Activated naive CD4-positive, alpha-beta T cell treated with Interleukin-2 at 50 U/mL for 16 hours (primary cell): ENCODE measurements at places on chromosomes 12 and 14.

- no peak for DNase-seq
These were observed 6.2 kb downstream of the SERPINA1 start for GRCh38 chr14:94382099-94382715.

DNA sequence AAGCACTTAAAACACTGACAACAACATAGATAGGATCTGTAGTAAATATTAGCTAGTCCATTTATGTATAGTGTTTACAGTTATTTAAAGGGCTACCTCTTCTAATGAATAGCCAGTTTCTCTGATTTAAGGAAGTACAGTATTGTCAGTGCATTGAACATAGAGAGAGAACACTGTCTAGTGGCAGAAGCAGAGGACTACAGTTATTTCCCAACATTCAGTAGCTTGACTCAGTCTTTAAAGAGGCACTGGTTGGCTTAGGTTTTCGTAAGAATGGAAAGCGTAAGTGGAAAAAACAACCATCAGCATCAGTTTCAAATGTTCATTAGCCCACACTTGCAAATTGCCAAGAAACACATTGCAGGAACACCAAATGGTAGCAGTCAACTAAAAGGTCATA lies 125.0 kb upstream of the HMGA2 start:
- no peak for DNase-seq

GRCh38 chr12:93183940-93184671 lies 193.6 kb upstream of the NUDT4 start:
- no peak for DNase-seq

DNA sequence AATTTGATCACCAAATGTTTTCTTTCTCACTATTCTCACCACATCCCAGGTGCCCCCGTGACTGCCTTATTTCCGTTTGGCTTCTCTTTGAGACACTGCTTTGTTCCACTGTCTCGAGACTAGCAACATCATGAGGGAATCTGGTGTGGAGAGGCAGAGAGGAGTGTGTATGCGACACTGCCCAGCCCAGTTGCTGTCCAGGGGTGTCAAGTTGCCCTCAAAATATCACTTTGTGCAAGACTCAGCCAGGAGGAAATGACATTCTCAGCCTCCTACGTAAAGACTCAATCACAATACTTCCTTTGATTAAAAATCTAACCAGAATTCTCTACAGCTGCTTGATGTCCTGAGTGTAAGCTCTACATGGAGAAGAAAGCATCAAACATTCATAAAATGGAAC lies 48.2 kb upstream of the EEA1 start:
- DNase-seq, result no peak

DNA sequence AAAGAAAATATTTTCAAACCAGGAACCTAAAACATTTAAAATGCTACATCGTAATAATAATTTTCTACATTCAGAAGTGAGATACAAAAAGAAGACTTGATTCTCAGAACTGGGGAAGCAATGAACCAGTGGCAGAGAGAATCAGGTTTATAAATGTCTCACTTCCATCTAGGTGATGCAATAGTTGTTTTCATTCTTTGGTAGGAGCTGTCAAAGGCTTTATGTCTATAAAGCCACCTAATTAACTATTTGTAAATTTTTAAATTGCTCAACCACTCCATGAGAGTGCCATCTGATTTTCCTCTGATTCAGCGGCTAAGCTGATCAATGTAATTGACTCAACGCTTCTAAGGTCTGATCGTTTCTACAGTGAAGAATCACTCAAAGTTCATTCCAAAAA lies 66.1 kb downstream of the ARMH4 start:
- DNase-seq, result no peak

DNA sequence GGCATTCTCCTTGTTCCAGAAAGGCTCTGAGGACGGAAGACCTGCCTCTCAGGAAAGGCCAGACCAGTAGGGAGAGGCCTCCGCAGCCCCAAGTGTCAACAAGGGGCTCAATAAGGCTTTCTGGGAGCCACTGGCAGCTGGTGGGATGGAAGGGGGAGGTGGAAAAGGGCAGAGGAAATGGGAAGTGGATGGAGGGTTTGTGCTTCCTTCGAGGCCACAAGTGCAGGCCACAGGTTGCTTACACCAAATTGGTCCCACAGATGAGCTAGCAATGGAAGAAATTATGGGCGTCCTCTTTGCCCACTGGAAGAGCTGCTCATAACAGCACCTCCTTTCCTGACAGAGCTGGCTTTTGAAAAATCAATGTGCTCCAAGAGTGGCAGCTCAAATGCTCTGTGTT lies 28.2 kb downstream of the P2RX4 start:
- DNase-seq, result no peak

- DNase-seq, result no peak
These were observed 39.8 kb downstream of the SLC24A4 start for GRCh38 chr14:92362781-92363235.

DNA sequence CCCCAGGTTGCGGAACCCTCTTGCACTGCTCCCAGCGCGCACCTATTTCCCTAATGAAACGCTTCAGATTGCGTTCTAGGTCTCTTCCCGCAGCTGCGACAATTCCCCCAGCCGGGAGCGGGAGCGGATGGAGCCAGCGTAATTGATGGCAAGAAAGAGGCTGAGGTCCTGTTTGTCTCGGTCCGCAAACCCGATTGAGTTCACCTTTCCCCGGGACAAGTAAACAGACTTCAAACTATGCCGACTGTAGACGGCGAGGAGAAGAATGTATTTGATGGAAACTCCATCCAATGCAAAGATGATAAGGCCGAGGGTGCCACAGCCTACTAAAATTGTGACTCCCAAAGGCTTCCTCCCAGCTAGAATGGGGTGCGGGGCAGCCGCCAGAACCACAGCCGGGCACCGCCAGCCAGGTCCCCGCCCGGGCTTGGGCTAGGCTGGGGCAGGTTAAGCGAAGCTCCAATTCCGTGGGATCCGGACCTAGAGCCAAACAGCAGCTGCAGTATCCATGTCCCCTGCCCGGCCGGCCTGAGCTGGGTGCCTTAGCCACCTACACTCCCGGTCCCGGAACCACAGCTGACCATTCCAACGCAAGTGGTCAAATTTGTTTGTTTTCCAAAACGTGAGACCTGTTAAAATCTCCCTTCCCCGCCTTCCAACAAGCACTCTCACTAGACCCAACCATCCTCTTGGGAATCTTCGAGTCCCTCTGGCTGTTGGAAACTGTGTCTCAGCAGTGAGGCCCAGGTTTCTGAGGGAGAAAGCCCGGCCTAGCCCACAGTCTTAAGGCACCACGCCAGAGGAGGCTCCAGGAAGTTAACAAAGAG lies 5.5 kb downstream of the NKX2-1 start:
- DNase-seq, result no peak

- DNase-seq, result no peak
These were observed 458.1 kb downstream of the PCNX1 start for GRCh38 chr14:71365361-71365760.

- DNase-seq, result no peak
These were observed 458.9 kb downstream of the NOVA1 start for GRCh38 chr14:26138764-26139445.

GRCh38 chr12:1377681-1378080 lies 216.7 kb downstream of the FBXL14 start:
- no peak for DNase-seq

DNA sequence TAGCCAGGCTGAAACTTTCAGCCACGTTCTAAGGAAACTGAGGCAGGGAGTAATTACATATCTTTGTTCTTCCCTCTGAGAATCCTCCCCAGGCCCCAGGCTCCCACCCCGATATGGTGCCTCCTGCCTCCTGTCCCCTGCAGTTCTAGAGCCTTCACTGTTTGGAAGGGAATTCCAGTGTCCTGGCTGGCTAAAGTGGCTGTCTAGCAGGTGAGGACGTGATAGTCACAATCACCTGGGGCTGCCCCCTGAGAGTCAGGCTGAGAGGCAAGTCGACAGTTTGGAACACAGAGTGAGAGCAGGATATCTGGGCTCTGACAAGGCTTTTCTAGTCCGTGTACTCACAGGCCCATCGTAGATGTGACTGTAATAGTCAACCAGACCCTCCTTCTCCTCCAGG lies 6.3 kb upstream of the RPAP3 start:
- DNase-seq, result no peak

DNA sequence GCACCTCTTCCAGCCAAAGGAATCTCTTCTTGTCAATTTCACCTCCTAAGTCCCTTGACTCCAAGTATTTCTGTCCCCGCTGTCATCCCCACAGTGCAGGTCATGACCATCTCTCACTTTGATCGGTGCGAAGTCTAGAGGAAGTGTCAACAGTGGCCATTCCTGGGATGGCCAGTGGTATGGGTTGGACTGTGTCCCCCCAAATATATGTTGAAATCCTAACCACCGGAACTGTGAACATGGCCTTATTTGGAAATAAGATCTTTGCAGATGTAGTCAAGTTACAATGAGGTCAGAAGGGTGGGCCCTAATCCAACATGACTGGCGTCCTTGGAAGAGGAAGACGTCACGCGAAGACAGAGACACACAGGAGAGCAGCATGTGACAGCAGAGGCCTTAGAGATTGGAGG lies 155.9 kb upstream of the PRMT8 start:
- no peak for DNase-seq

- no peak for DNase-seq
These were observed 247.9 kb upstream of the RTL1 start for GRCh38 chr14:101151226-101151926.

GRCh38 chr12:90510948-90511347 lies 444.0 kb downstream of the CCER1 start:
- DNase-seq, result no peak

DNA sequence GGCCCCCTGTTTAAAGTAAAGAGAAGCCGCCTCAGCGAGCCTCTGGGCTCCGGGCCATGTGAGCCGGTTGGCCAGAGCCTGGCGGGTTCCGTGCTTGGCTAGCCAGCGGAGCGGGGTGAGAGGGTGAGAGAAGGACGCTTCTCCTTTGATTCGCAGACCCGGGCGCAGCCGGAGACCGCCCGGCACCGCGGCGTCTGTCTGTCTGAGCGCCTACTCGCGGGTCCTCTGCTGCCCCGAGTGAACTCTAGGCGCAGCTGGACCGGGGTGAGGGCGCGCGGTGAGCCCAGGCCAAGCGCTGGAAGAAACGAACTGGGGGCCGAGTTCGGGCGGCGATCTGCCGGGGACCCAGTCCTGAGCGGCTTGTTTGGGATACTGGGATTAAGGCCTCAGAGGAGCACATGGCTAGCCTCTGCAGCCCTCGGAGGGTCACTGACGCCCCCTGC lies 41.4 kb upstream of the TBX5 start:
- no peak for DNase-seq

GRCh38 chr12:105384916-105385535 lies 54.5 kb downstream of the C12orf75 start:
- DNase-seq, result no peak

DNA sequence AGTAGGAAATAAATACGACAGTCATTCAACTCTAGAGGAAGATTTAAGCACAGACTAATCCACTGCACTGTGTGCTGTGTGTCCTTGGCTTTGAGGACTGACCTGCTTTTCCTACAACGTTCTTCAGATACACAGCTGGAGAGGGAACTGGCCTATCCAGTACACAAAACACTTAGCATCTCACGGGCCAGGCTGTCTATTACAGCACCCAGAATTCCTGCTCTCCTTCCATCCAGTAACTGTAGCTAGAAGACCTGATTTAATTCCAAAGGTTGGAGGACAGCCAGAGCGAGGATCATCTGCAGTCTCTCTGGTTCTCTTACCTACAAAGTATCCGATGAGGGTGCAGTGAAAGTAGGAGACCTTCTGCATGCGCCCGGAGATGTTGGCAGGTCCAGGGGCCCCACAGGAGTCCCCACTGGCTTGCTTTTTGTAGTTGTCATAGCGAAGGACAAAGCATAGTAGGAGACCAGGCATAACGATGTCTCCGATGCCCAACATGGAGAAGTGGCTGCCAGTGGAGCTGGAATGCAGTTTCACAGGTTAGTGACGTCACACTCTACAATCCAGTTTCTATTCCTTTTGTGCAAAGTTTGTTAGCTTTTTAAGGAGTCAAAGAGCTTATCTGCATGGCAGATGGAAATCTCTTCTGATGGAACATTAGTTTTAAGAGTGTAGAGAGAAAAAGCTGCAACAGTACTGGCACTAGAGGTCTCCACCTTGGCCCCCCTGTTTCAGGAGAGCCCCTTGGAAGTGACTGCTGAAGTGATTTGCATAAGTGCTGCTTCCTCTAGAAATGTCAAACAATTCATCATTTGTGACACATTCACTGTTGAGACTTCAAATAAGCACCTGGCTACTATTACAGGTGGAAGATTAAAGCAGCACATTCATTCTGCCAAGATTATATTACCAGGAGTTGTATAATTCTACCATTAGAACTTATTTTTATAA lies 41.7 kb downstream of the ACADS start:
- no peak for DNase-seq

DNA sequence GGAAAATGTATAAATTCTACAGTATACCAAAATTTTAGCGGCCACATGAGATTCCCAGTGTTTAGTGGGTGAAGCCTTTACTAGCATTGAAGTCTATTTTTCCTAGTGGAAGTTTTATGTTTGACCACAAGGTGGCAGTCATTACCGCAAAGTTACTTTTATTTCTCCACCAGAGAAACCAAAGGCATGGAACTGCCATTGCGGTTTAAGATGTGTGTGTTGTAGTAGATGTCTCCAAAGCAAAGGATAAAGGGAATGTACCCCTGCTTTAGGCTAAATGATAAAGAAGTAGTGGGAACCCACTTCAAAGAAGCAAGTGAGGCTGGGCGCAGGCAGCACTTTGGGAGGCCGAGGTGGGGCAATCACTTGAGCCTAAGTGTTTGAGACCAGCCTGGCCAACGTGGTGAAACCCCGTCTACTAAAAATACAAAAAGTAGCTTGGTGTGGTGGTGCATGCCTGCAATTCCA lies 140.5 kb downstream of the PRKCH start:
- no peak for DNase-seq

DNA sequence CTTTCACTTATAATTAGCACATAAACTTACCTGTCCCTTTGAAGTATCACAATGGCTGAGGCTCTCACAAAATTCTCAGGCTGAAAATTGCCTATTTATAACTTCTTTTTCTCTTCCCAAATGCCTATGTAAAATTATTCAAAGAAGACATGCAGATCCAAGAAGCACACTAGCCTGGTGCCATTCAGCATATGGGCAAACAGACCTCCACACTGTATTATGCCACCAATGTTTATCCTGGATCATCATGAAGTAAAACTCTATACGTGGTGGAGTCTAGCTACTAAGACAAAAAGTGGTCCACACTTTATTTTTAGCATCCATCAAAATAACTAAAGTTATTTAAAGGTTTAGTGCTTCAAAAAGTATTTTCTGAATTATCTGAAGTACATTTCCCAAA lies 15.8 kb downstream of the TC2N start:
- no peak for DNase-seq
